ENCODE measurements at places on chromosomes 12 and 14. TPM values are rescaled to one million over a fixed set of nuclear protein-coding genes. Genes with fewer than 3 reads are reported as not detected.

DNA sequence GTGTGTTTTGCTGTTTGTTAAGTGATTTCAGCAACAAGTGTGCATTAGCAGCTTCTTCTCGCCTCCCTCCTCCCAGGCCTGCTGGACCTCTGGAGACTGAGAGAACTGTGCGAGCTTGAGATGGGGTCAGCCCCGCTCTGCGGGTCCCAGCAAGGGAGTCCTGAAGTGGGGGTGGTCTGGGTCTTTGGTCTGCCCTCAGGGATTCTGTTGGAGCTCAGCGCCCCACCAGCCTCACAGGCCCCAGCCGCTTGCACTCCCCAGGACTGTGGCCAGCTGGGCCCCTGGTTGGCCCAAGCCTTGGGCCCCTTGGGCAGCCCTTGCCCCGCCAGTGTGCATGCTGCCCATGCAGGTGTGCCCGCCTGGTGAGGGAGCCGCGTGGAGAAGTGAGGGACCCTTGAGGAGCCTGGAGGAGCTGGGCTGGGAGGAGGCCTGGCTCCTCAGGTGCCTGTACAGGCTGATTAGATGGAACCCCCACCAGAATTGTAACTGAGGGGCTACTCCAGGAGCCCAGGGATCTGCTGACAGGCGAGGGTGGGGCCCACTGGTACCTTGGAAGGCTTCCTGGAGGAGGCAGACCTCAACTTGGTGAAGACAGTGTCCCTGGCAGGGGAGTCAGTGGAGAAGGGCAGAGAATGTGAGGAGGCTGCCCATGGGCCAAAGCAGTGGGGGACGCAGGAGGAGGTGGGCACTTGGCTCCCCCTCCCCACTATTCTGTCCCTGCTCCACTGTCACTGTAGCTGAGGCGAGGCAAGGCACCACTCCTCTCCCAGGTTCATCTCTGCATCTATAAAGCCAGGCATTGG is 56.7 kb downstream of the BEGAIN start:
- DNase-seq, result no peak

GRCh38 chr14:99037777-99038430 is 234.1 kb downstream of the BCL11B start:
- no peak for DNase-seq

- DNase-seq, result no peak
These were observed 21.0 kb downstream of the BATF start for GRCh38 chr14:75543253-75543652.

GRCh38 chr14:46964378-46964777 is 312.8 kb upstream of the RPL10L start:
- no peak for DNase-seq

Gene PDZRN4
- not detected for polyA plus RNA-seq

GRCh38 chr12:56304872-56305590 is 4.9 kb upstream of the CS start:
- DNase-seq, result no peak
